ENCODE measurements at places on chromosomes 7 and 10. TPM values are rescaled to one million over a fixed set of nuclear protein-coding genes. Genes with fewer than 3 reads are reported as not detected.

- DNase-seq = peak; percentile 53
- H3K27ac ChIP-seq = peak overlapping the region; percentile 83
- no peaks in the 10 kb centered on the region for H3K27me3 ChIP-seq
Observed at GRCh38 chr7:1533547-1534329, 3.2 kb downstream of the MAFK start.

DNA sequence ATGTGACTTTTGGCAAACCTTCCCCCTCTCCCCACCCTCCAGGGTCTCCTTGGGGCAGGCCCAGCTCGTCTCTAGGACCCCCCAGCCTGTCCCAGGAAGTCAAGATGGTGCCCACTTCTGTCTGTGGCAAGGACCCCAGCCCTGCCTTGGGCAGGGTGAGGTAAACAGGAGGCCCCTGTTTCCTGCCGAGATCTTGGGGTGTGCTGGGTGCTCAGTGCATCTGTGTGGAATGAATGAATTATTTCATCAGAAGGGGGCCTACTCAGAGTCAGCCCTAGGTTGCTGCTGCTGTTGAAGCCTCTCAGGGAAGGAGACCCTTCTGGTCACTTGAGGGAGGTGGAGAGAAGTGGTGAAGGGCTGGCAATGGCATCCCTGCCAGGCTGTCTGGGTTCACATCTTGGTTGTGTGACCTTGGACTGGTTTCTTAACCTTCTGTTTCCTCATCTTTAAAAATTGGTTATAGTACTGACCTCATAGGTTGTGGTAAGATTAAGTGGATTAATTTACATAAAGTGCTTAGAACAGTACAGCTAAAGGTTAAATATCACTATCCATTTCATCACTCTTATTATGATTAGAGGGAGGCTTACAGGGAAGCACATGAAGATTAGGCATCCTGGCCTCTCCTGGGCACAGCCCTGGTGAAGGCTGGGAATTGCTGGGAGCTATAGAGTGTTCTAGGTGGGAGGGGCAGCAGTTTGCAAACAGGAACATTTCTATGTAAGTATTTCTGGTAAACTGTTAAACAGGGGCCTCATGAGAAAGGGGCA lies 67.7 kb downstream of the ZMIZ1 start:
- H3K4me1 ChIP-seq = peaks cover 61% of the 10 kb centered on the region
- peak overlapping the region; percentile 90 for H3K27ac ChIP-seq
- DNase-seq = peak; percentile 26
- no peaks in the 10 kb centered on the region for H3K27me3 ChIP-seq

DNA sequence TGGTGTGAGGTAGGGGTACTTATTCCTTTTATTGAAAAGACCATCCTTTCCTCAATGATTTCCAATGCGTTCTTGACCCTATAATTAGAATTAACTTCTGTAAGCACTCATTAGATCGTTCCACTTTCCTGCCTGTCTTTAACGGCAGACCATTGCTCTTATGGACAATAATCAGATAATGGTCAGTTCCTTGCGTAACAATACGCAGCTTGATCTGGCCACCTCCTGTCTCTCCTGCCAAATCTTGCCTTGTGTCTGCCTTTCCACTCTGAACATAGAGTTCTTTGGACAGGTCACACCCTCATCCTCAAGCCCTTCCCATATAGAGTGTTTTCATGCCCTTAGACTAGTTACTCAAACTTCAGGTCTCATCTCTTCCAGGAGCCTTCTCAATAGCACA lies 2.4 kb upstream of the WIPI2 start:
- no peak overlapping the region for H3K4me3 ChIP-seq
- no peak overlapping the region for H3K27ac ChIP-seq
- H3K36me3 ChIP-seq = peaks cover 5% of the 10 kb centered on the region

DNA sequence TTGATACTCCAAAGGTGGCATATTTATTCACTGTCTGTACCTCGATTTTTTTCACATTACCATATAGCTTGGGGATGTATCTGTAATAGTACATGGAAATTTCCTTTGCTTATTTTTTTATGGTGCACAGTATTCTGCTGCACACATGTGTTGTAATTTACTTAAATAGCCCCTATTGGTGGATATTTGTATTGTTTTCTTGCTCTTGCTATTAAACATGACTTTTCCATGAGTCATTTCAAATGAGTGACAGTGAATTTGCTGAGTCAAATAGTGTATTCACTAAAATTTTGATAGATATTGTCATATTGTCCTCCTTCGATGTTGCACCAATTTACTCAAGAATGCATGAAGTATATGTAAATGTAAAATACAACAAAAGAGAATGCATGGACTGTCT lies 122.7 kb upstream of the STEAP4 start:
- H3K27ac ChIP-seq = no peak overlapping the region
- H3K4me3 ChIP-seq = no peak overlapping the region
- no peaks in the 10 kb centered on the region for H3K4me1 ChIP-seq
- no peaks in the 10 kb centered on the region for H3K36me3 ChIP-seq
- no peak for DNase-seq

DNA sequence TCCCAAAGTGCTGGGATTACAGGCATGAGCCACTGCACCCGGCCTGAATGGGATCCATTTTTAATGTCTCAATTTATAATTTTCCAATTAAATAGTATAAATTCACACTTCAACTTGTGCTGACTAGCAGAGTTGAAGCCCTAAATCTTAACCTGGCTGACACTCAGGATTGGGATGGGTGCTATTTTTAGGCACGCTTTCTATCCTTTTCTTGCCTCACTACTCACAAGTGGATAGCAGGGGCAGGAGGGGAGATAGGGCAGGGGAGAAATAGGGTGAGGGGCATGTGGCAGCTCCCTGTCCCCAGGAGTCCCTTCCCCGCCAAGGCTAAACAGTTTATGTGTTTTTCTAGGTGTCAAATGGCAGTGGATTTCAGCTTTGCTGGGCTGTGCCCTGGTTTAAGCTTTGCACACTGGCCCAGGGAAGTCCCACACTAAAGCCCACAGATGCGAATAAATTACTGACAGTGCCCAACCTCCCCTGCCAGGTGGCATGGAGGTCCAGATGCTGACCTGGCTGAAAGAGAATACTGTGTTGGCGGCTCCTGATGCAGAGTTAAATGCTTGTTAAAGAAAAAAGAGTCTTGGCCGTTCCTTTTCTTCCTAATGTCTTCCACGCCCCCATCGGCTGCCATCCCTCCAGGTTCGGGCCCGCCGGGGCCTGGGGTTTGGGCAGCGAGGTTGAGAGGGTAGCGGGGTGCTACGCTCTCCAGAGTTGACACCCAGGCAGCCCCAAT lies 36.2 kb upstream of the EFCAB10 start:
- H3K27me3 ChIP-seq = no peaks in the 10 kb centered on the region
- no peaks in the 10 kb centered on the region for H3K36me3 ChIP-seq
- H3K27ac ChIP-seq = no peak overlapping the region
- no peaks in the 10 kb centered on the region for H3K4me1 ChIP-seq

- no peaks in the 10 kb centered on the region for H3K36me3 ChIP-seq
- H3K4me1 ChIP-seq = peaks cover 2% of the 10 kb centered on the region
- no peak overlapping the region for H3K4me3 ChIP-seq
- no peak for DNase-seq
Observed at GRCh38 chr7:115125312-115125711, 203.4 kb downstream of the MDFIC start.

DNA sequence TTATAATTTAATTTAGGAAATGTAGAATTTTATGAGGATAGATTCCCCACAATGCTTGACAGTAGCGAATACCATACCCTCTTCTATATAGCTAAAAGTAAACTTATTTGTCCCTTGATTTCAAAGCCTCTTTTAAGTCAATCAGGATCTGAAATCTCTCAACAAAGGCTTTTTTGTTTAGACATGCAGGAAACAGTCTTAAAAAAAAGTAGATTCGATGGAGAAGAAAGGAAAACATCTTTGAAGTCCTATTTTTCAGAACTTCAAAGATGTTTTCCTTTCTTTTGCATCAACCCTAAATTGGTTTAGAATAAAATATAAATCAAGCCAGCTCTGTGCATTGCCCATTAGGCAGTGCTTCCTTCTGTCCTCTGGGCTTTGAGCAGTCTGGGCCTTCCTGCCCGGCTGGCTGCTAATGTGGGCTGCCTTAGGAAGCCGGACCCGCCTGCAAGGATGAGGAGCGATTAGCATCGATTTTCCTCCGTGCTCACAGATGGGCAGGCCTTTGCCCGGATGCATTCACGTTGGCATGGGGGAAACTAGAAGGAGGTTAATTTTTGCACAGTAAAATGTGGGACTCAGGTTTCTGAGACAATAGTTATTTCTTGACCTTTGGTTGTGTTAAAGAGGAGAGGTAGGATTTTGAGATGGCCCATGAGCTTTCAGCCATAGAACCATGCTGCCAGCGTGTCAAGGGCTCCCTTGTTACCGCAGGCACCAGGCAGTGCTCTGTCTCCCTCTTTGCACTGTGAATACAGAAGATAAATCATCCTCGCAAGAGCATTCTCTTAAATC lies 15.5 kb downstream of the MSRB2 start:
- no peak overlapping the region for H3K4me3 ChIP-seq
- no peak overlapping the region for H3K27ac ChIP-seq
- no peak for DNase-seq
- no peaks in the 10 kb centered on the region for H3K27me3 ChIP-seq
- no peaks in the 10 kb centered on the region for H3K4me1 ChIP-seq
- no peaks in the 10 kb centered on the region for H3K36me3 ChIP-seq

GRCh38 chr7:16660702-16661464 lies 14.9 kb downstream of the BZW2 start:
- no peaks in the 10 kb centered on the region for H3K27me3 ChIP-seq
- peaks cover 24% of the 10 kb centered on the region for H3K36me3 ChIP-seq
- H3K4me1 ChIP-seq = peaks cover 16% of the 10 kb centered on the region
- DNase-seq = no peak
- no peak overlapping the region for H3K27ac ChIP-seq

Gene LIPF
- total RNA-seq = not detected

DNA sequence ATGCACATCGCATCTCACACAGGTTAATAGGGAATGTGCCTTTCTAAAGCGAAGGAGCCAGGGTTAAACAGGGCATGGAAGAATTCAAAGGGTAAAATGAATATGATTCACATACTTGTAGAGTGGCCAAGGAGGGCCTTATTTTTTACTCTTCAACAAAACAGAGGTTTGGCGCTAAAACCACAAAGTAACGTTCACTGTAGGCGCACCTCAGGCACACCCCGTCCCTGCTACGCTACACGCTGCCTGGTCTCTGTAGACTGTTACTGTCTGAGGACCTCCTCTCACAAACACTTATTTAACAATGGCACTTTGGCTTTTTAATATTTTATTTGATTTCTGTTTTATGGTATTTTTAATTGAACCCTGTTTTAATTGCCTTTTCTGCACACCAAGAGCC lies 462.1 kb upstream of the GALNT17 start:
- peaks cover 17% of the 10 kb centered on the region for H3K4me1 ChIP-seq
- peaks cover 5% of the 10 kb centered on the region for H3K27me3 ChIP-seq
- H3K4me3 ChIP-seq = no peak overlapping the region

DNA sequence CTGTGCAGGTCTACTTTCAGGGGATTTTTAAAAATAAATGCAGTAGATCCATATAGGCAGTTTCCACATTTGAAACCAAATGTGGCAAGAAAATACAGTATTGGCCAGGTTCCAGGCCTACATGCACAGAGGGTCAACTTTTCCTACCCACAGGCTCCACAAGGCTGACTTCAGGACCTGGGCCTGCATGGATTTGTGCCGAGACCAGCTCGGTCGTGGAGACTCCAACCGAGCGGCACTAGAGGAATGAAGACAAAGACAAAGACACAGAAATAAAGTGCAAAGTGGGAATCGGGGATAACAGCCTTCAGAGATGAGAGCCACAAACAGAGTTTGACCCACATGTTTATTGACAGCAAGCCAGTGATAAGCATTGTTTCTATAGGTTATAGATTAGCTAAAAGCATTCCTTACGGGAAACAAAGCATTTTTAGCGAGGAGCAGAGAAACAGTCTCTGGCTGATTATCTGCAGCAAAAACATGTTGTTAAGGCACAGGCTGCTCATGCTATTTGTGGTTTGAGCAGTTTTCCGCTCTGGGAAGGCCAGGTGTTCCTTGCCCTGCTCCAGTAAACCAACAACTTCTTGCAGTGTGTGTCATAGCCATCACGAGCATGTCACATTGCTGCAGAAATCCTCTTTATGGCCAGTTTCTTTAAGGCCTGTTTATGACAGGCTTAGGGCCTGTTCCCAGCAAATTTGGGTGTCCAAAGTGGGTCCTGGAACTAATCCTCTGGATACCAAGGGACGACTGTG lies 52.6 kb downstream of the ZNF37A start:
- no peak for DNase-seq
- no peak overlapping the region for H3K27ac ChIP-seq
- no peak overlapping the region for H3K4me3 ChIP-seq
- no peaks in the 10 kb centered on the region for H3K4me1 ChIP-seq

DNA sequence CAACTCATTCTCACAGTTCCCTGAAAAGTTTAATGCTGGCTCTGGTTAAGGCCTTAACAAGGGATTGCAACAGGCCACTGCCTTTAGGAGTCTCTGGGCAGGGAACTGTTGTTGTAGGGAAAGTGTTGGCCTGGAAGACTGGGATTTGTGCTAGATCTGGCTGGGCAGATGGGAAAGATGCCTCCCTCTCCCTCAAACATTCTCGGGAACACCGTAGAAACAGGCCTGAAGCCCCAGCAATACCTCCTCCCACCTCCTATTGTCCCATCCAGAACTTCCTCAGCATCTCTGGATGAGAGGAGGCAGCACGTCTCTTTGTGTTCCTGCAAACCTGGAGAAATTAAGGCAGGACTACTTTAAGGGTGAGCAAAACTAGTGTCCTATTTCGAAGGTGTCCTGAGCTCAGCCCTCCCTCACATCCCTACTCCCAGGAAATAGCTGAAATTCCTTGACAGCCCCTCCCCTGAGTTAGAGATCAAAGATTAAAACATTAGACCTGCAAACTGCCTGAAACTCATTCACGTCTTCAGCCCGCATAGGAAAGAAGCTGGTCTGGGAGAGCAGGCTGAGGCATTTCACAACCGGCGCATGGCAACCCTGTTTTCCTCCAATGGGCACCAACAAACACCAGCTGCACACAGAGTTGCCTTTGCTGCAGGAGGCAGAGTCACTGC lies 10.9 kb upstream of the MAP3K8 start:
- peaks cover 2% of the 10 kb centered on the region for H3K36me3 ChIP-seq
- H3K27ac ChIP-seq = no peak overlapping the region
- H3K27me3 ChIP-seq = no peaks in the 10 kb centered on the region
- H3K4me1 ChIP-seq = peaks cover 51% of the 10 kb centered on the region
- H3K4me3 ChIP-seq = no peak overlapping the region

Gene CCDC146
- total RNA-seq = 12.9 TPM
